Nasal cavity respiratory epithelium epithelial cell of viscerocranial mucosa (primary cell): ENCODE measurements at places on chromosomes 2 and 18. TPM values are rescaled to one million over a fixed set of nuclear protein-coding genes. Genes with fewer than 3 reads are reported as not detected.

The RAB6C gene
- total RNA-seq, result under 0.01 TPM in 2 replicates

The GKN1 gene
- total RNA-seq, result not detected in 2 replicates

The CYP27A1 gene
- total RNA-seq, result 0.34 and 0.64 TPM in 2 replicates

The ADD2 gene
- total RNA-seq, result under 0.01 TPM in 1 of 2 replicates, not detected in the other

The TCF23 gene
- total RNA-seq, result under 0.01 TPM in 1 of 2 replicates, not detected in the other

The BCL11A gene
- total RNA-seq, result 2.1 and 14.9 TPM in 2 replicates

The C1QL2 gene
- not detected in 2 replicates for total RNA-seq

The IL36A gene
- 1.0 and 1.2 TPM in 2 replicates for total RNA-seq

The BOLA3 gene
- total RNA-seq, result 33.1 and 44.4 TPM in 2 replicates

The KIF1A gene
- total RNA-seq, result 0.07 TPM in 1 of 2 replicates, not detected in the other

The DOK6 gene
- 0.07 TPM in 1 of 2 replicates, not detected in the other for total RNA-seq

The SCN7A gene
- total RNA-seq, result under 0.01 TPM in 1 of 2 replicates, not detected in the other

The MPHOSPH10 gene
- 21.2 and 30.2 TPM in 2 replicates for total RNA-seq

The ADAM23 gene
- total RNA-seq, result under 0.01 and 1.5 TPM in 2 replicates

The CMPK2 gene
- 0.34 and 0.57 TPM in 2 replicates for total RNA-seq

The ITGB1BP1 gene
- total RNA-seq, result 24.9 and 33.7 TPM in 2 replicates

The OR6B2 gene
- total RNA-seq, result not detected in 2 replicates

The PSMA8 gene
- total RNA-seq, result not detected in 2 replicates

The PRKAG3 gene
- not detected in 2 replicates for total RNA-seq

The RPIA gene
- total RNA-seq, result 6.2 and 8.3 TPM in 2 replicates

The IL1R2 gene
- total RNA-seq, result 1.7 TPM in 1 of 2 replicates, not detected in the other

The METTL4 gene
- total RNA-seq, result 10.3 and 16.2 TPM in 2 replicates

The HJURP gene
- under 0.01 and 0.14 TPM in 2 replicates for total RNA-seq

The IL36B gene
- under 0.01 TPM in 1 of 2 replicates, not detected in the other for total RNA-seq

The BOLL gene
- not detected in 2 replicates for total RNA-seq

The SLC9A4 gene
- 0.07 TPM in 1 of 2 replicates, not detected in the other for total RNA-seq

The CCDC74B gene
- 0.34 and 1.00 TPM in 2 replicates for total RNA-seq

The RDH14 gene
- 19.5 and 19.9 TPM in 2 replicates for total RNA-seq

The CRYGD gene
- total RNA-seq, result not detected in 2 replicates

The LRATD1 gene
- total RNA-seq, result 25.7 and 27.0 TPM in 2 replicates

The FSIP2 gene
- under 0.01 and 1.00 TPM in 2 replicates for total RNA-seq

The CDH19 gene
- under 0.01 TPM in 1 of 2 replicates, not detected in the other for total RNA-seq

The EVX2 gene
- total RNA-seq, result not detected in 2 replicates

The UGT1A6 gene
- total RNA-seq, result 5.5 and 82.7 TPM in 2 replicates

The IL37 gene
- not detected in 2 replicates for total RNA-seq

The HAUS1 gene
- 13.0 and 14.2 TPM in 2 replicates for total RNA-seq

The INHA gene
- total RNA-seq, result under 0.01 and 0.36 TPM in 2 replicates

The NOSTRIN gene
- under 0.01 and 1.00 TPM in 2 replicates for total RNA-seq

The ZNF512 gene
- 3.8 and 11.0 TPM in 2 replicates for total RNA-seq

The ALPG gene
- not detected in 2 replicates for total RNA-seq

The EIF2B4 gene
- 28.6 and 32.8 TPM in 2 replicates for total RNA-seq

The POTEC gene
- total RNA-seq, result not detected in 2 replicates

The LCT gene
- total RNA-seq, result 0.07 TPM in 1 of 2 replicates, not detected in the other

The UGT1A8 gene
- total RNA-seq, result under 0.01 and 0.14 TPM in 2 replicates

The MFSD6 gene
- 31.0 and 55.0 TPM in 2 replicates for total RNA-seq

The ANO7 gene
- 0.28 TPM in 1 of 2 replicates, not detected in the other for total RNA-seq
